ENCODE measurements at places on chromosomes 2 and 18.
A peak's percentile ranks its signal among the peaks of the same experiment; 100 is the strongest.

DNA sequence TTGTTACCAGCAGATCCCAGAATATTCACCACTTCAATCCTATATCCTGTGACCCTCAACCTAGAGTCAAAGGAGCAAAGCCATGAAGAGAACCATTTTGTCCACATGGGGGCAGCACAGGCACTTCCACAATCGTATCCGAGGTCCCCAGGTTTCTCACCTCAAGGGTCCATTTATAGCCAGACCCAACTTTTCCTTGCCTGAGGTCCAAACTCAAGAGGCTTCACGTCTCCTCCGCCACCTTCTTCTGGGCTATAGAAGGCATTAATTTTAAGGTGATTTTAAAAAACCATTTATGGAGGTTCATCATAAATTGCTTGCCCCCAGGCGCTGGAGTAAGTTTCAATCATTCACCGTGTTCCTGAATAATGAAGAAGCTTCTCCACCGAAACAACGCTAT is 111.6 kb upstream of the NABP1 start:
- DNase-seq = no peak

DNA sequence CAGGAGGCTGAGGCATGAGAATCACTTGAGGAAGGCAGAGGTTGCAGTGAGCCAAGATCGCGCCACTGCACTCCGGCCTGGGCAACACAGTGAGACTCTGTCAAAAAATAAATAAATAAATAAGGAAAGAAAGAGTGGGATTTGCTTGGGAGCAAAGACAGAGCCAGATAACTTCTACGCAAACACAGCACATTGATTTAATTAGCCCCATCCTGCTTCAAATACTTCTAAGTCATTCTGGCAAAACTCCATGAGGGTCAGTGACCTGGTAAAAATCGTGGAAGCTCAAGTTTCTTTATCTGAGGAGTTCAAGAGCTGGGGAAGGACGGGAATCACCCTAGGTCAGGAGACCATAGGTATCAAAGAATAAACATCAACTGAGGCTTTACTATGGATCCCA is 70.6 kb upstream of the TCF7L1 start:
- no peak for DNase-seq

DNA sequence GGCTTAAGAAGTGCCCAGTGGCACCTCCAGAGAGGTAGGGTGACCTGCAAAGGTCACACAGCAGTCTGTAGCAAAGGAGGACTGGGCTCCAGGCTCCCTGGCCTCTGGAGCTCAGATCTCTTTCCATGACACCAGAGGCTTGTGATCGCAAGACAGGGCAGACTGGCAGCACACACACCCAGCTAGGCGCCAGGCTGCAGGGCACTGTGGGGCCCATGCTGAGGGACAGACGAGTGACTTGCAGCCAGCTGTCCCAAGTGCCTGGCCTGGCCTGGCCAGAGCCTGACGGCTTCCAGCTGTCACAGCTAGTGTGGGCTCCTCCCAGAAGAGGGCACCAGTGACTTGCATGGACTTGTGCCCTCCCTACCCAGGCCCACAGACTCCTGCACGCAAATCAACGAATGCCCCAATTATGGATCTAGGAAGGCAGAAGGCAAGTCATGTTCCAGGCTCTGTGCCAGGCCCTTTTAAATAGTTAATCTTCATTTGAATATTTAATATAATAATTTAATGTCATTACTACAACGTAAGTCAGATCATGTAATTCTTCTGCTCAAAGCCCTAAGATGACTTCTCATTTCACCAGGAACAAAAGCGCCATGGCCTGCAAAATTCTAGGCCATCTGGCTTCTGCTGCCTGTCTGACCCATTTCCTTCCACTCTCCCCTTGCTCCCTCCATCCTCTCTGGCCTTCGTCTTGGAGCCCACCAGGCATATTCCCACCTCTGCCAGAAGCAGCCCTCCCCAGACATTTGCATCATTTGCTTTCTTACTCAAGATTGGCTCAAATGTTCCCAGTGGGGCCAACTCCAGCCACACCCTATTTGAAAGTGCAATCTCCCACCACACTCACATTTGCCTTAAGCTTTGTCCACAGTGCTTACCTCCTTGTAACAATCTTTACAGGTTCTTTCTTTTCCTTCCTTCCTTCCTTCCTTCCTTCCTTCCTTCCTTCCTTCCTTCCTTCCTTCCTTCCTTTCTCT is 3.7 kb upstream of the SPEG start:
- DNase-seq = no peak

- peak; percentile 51 for DNase-seq
These were observed 478.5 kb upstream of the TNP1 start for GRCh38 chr2:217338306-217338916.

GRCh38 chr2:230220347-230220969 is 674 bp upstream of the SP110 start:
- no peak for DNase-seq

DNA sequence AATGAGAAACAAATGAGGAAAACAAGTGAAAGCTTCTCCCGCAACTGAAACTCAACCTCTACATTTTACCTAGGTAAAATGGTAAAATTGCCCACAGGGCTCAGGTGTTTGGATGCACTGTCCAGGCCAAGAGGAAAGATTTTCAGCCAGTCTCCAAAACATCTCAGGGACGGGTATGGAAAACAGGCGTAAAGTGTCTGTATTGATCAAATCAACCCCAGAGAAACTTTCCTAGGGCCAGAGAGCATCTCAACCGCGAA is 361 bp upstream of the HAT1 start:
- no peak for DNase-seq

- no peak for DNase-seq
These were observed 360.7 kb upstream of the ETAA1 start for GRCh38 chr2:67036444-67036843.

- DNase-seq = no peak
These were observed 36.2 kb downstream of the HJURP start for GRCh38 chr2:233817995-233818638.

DNA sequence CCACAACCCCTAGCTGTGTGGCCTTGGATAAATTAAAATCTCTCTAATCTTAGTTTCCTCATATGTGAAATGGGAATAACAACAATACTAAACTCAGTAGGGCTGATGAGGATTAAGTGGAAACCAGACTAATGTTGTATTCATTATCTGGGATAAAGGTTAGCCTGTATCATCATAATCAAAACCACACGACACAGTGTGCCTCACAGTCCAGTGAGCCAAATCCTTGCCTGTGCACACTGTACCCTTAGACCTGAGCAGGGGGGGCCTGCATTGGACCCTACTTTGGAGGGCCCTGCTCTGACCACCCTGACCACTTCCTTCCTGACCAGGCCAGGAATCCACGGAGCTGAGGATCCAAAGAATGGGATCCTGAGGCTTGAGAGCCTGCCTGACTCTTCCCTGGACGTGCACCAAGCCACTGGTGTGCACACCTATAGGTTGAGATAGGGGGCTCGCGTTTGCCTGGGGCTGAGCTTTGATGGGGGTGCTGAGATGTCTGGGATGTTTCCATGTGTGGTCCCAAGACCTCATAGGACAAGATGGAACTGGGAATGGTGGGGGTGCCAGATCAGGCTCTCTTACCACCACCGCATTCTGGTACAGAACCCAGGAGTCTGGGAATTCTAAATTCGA is 69.7 kb downstream of the TGOLN2 start:
- DNase-seq = no peak

DNA sequence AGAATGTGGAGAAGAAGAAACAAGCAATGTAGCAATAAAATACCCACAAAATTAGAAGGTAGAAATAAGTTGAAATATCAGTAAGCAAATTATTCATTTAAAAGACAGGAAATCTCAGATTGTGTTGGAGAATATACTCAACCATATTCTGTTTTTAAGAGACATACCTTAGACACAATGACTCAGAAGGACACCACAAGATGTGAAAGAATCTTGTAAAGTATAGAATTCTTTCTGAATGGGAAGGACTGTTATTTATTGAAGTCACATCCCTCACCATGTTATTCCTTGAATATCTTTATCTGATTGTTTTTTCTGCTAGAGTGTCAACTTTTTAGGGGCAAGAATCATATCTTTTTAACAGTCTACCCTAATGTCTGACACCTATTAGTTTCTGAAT is 50.4 kb downstream of the CTAGE1 start:
- DNase-seq = no peak

DNA sequence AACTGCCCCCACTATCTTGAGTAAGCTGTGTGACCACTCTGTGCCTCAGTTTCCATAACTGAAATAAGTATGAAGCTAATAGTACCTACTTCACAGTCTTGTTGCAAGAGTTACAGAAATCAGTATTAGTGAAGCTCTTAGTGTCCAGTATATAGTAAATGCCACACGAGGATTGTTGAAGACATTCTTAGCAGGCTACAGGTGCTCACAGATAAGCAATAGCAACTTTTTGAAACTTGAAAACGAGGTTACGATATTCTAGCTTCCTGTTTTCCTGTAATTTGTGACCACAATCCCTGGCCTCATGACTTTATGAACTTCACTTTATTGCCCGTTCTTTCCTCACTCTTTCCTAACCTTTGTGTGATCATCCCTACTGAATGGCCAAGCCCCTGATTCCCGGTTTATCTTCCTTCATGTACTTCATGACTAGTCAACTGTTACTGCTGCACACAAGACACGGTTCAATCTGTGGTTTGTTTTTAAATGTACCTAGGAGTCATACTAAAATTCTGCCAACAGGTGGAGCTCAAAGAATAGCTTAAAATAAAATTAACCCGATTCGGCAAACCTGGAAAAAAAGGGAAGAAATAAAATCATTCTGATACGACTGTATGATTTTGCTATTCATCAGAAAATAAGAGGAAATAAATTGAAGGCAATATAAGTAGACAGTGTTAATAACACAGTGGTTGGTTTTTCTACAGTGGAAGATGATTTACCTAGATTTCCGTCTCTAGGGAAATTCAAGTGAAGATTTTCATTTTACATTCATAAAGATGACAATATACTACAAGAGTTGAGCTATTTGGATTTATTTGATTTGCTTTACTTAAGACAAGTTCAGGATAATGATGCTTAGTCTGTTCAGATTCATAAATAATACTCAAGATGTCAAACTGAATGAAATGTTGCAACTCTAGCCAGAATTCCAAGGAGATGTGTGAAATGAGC is 38.1 kb upstream of the STAT1 start:
- no peak for DNase-seq

DNA sequence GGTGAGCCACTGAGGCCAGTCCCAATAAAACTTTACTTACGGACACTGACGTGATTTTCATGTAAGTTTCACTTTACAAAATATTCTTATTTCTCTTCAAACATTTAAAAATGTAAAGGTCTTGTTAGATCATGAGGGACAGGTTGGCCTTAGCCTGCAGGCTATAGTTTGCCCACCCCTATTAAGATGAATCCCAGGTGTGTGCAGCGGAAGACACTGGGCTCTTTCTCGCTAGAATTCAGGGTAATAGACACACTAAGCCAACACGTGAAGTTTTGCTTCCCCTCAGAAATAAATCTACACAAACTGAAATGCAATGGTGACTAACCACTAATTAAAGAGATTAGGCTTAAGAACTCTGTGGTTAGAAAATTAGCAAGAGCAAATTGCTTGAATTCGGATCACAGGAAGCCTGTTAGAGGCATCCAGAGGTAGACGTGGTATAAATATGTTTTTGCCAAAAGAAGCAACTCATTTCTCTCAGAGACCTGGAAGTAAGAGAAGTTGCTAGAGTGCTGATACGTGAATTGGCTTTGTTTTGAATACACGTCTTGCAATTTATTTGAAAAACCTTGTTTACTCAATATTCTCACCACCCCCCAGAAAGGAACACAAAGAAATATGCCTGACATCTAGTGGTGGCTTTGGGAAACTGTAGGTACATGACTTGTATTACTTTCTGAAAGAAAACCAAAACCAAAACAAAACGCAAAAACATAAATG is 151.6 kb downstream of the DTNB start:
- DNase-seq = peak; percentile 34

DNA sequence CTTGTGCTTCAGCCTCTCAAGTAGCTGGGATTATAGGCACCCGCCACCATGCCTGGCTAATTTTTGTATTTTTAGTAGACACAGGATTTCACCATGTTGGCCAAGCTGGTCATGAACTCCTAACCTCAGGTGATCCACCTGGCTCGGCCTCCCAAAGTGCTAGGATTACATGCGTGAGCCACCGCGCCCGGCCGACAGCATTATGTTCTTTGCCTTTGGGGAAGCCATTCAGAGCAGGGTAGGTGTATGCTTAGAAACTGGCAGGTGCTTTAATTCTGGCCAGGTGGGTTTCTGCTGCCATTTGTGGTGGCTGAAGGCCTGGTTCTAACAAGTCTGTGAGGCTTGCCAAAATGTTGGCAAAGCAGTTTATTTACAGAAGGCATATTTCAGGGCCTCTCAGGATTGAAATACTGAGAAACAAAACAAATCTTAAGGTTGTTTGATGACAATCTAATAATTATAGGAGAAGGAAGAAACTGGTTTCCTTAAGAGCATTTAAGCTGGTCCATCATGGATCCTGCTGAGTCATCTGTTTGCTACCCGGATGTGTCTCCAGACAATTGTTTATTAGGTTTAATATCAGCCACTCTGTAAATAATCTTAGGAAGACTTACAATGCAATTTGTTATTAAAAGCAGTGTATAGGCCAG is 16.0 kb downstream of the SLC20A1 start:
- no peak for DNase-seq

DNA sequence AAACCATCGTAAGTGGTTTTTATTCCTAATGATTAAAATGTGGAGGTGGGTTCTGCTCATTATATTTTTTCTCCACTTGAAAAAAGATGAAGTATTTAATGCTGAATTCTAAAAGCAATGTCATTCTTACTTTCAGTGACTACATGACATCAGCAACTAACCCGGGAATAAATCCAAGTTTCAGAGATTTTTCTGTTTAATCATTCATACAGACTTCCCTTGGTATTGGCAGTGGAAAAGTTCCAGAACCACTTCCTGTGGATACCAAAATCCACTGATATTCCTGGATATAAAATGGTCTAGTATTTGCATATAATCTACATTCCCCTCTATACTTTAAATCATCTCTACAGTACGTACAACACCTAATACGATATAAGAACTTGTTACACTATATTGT is 128.6 kb downstream of the ZNF532 start:
- peak; percentile 66 for DNase-seq

- DNase-seq = no peak
These were observed 770 bp downstream of the NBAS start for GRCh38 chr2:15560140-15560987.

DNA sequence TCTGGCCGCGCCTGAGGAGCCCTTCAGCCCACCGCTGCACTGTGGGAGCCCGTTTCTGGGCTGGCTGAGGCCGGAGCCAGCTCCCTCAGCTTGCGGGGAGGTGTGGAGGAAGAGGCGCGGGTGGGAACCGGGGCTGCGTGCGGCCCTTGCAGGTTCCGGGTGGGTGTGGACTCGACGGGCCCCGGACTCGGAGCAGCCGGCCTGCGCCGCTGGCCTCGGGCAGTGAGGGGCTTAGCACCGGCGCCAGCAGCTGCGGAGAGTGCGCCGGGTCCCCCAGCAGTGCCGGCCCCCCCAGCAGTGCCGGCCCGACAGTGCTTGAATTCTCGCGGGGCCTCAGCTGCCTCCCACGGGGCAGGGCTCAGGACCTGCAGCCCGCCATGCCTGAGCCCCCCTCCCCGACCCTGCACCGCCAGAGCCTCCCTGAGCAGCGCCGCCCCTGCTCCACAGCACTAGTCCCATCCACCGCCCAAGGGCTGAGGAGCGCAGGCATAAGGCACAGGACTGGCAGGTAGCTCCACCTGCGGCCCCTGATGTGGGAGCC is 534.2 kb downstream of the ZNF804A start:
- DNase-seq = no peak
